ENCODE measurements at places on chromosomes 6 and 20.

GRCh38 chr6:28944412-28944865 is 20.7 kb upstream of the TRIM27 start:
- DNase-seq: peak; percentile 37

DNA sequence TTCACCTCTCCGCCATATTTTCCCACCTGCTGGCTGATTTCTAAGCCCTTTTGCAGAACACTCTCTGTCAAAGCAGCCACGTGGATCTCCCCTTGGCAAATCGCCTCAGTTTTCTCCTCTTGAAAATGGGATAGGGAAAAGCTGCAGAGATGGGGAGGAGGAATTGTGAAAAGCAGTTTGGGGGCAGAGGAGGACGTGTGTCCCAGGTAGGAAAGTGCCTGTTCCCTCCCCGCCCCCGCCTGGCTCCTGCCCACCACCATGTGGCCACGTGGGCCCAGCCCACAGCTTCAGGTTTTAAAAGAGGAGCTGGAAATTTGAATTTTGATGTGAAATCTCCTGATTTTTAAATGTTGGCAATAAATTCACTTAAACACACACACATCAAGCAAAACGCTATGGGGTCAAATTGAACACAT is 3.6 kb upstream of the CEBPB start:
- no peak for DNase-seq

DNA sequence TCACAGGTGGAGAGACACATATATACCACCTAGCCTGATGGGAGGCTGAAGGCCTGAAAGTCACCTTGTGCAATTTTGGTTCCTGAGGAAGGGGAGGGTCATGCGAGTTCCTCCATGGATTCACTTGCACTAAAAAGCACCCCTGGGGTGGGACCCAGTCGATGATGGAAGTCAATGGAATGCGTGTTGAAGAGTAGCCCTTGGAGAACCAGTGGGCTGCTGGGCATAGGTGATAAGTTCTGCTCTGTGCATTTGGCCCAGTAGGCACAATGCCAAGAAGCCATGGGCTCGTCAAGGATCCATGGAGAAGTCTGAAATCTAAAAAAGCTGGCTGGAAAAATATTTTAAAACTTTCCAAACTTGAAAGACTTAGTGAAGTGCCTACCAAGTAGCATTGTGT is 18.9 kb upstream of the SCRT2 start:
- no peak for DNase-seq

GRCh38 chr6:37535759-37536490 is 36.2 kb upstream of the CCDC167 start:
- DNase-seq: peak; percentile 10

GRCh38 chr20:50392138-50392866 is 117.9 kb upstream of the PTPN1 start:
- DNase-seq: no peak

GRCh38 chr6:106155219-106155830 is 69.2 kb downstream of the PRDM1 start:
- DNase-seq: no peak

DNA sequence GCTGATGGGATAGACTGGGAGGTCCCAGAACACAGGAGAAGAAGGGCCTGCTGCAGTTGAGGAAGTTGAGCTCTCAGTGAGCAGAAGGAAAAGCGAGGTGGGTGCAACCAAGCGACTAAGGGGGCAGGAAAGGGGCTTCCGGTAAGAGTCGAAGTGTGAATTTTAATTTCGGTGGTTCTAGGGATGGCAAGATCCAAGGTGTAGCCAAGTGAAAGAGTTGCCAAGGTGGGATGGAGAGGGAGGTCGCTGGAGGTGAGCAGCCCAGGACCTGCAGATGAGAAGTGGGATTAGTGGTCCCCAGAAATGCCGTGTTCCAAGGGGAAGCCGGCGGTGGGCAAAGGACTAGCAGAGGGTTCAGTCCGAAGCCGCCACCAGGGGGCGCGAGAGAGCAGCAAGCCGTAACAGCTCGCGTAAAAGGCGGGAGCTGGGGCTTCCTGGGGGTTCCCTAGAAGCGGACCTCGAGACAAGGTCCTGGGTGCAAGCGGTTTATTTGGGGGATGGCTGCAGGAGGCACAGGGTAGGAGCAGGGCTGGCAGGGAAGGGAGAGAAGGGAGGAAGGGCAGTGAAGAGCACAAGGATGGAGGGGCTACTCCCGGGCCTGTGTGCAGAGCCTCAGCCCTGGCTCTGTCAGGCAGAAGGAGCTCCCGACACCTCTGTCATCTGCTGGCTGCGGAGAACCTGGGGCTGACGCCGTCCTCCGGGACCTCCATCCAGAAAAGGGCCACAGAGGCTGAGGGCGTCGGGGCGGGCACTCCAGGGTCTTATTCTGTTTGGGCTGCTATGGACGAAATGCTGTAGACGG is 103.6 kb downstream of the PAX1 start:
- DNase-seq: no peak

GRCh38 chr6:69105288-69105687 is 470.2 kb downstream of the ADGRB3 start:
- DNase-seq: no peak

- DNase-seq: no peak
Observed at GRCh38 chr20:35510951-35511735, 18.3 kb downstream of the C20orf173 start.

- peak; percentile 44 for DNase-seq
Observed at GRCh38 chr6:4647414-4648365, 128.5 kb upstream of the CDYL start.

Measured in DMS153 (cell line).